Cardiac septum (tissue), 1 donor: ENCODE measurements at places on chromosomes 2 and 18. TPM values are rescaled to one million over a fixed set of nuclear protein-coding genes. Genes with fewer than 3 reads are reported as not detected.

The FKBP1B gene
- 2.0 TPM for total RNA-seq

The ABCG8 gene
- not detected for total RNA-seq

The ALKAL2 gene
- 2.7 TPM for total RNA-seq

The CNGA3 gene
- total RNA-seq: not detected

The HOXD9 gene
- total RNA-seq: not detected

The SRD5A2 gene
- not detected for total RNA-seq

The SH3BP4 gene
- total RNA-seq: 9.1 TPM

The CD8B gene
- 0.62 TPM for total RNA-seq

The CFAP210 gene
- total RNA-seq: not detected

The NLRC4 gene
- 0.43 TPM for total RNA-seq

The RAB6C gene
- total RNA-seq: not detected

The OR6B2 gene
- not detected for total RNA-seq

The CCDC102B gene
- 8.1 TPM for total RNA-seq

The TEKT4 gene
- total RNA-seq: 0.32 TPM
